Breast epithelium (tissue), 4 donors: ENCODE measurements at places on chromosomes 3 and 15.

DNA sequence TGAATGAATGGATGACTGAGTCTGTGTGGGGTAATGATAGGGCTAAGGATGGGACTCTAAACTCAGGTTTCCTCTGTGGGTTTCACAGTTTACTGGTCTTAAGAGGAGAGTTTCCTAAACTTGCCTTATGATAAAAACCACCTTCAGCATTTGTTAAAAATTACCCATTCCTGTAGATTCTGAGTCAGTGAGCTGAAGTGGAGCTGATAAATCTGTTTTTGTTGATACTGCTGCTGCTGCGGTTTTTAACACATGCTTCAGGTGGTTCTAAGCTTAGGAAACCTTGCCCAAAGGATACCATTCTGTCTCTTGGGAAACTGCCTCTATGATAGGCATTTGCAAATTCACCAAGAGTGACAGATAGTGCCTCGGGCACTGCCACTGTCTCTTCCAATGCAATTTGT, 52.6 kb downstream of the MECOM start:
- no peak for DNase-seq

- DNase-seq = no peak
Measured at GRCh38 chr3:66302288-66302687, 81.5 kb downstream of the SLC25A26 start.

- DNase-seq = no peak
Measured at GRCh38 chr3:176969506-176969905, 227.8 kb downstream of the TBL1XR1 start.

DNA sequence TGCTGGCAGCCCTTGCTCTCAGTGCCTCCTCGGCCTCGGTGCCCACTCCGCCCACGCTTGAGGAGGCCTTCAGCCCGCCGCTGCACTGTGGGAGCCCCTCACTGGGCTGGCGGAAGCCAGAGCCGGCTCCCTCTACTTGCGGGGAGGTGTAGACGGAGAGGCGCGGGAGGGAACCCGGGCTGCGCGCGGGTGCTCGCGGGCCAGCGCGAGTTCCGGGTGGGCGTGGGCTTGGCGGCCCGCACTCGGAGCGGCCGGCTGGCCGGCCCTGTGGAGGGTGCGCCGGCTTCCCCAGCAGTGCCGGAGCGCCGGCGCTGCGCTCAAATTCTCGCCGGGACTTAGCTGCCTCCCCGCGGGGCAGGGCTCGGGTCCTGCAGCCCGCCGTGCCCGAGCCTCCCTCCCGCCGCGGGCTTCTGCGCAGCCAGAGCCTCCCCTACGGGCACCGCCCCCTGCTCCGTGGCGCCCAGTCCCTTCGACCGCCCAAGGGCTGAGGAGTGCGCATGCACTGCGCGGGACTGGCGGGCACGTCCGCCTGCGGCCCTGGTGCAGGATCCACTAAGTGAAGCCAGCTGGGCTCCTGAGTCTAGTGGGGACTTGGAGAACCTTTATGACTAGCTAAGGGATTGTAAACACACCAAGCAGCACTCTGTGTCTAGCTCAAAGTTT, 231.5 kb downstream of the EFHB start:
- no peak for DNase-seq
